ENCODE measurements at places on chromosomes 7 and 10. TPM values are rescaled to one million over a fixed set of nuclear protein-coding genes. Genes with fewer than 3 reads are reported as not detected.

- DNase-seq: no peak
Measured at GRCh38 chr10:12321641-12322040, 27.7 kb upstream of the CAMK1D start.

- no peak for DNase-seq
Measured at GRCh38 chr10:427761-428519, 261.5 kb downstream of the DIP2C start.

DNA sequence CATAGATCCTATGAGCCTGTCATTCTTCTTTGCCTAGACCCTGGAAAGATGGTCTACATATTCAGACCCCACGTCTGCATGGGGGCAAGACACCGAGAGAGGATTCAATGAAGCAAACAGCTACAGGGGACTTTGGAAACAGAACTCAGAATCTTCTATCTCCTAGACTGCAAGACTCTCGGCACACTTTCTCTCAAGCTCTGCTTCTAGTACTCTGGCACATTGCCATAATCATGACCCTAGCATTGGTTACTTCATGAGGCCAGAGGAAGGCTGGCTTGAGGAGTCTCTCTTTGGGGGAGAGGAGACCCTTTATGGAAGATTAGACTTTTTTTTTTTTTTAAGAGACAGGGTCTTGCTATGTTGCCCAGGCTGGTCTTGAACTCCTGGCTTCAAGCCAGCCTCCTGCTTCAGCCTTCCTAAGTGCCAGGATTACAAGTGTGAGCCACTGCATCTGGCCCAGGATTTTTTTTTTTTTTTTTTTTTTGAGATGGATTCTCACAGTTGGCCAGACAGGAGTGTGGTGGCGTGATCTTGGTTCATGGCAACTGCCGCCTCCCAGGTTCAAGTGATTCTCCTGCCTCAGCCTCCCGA is 20.7 kb downstream of the CCDC3 start:
- no peak for DNase-seq

DNA sequence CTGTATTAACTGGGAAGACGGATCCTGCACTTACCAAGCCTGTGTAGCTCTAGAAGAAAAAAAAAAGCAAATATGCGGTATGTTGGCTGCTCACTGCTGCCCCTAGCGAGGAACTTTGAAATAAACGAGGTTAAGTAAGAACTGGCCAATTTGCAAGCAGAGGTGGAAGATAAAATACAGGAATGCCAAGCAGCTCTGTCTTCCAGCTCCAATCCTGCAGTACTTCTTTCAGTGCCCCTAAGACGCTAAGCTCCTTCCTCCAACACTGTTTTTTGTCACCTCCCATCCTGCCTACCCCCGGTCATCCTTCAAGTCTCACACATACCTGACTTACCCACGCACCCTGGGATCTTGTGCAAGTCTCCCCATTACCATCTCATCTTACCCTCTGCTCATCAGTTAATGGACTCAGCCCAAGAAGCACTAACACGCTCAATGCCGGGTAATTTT is 809 bp downstream of the C10orf143 start:
- DNase-seq: peak; percentile 73

- no peak for DNase-seq
Measured at GRCh38 chr10:31421322-31421721, 102.3 kb downstream of the ZEB1 start.

DNA sequence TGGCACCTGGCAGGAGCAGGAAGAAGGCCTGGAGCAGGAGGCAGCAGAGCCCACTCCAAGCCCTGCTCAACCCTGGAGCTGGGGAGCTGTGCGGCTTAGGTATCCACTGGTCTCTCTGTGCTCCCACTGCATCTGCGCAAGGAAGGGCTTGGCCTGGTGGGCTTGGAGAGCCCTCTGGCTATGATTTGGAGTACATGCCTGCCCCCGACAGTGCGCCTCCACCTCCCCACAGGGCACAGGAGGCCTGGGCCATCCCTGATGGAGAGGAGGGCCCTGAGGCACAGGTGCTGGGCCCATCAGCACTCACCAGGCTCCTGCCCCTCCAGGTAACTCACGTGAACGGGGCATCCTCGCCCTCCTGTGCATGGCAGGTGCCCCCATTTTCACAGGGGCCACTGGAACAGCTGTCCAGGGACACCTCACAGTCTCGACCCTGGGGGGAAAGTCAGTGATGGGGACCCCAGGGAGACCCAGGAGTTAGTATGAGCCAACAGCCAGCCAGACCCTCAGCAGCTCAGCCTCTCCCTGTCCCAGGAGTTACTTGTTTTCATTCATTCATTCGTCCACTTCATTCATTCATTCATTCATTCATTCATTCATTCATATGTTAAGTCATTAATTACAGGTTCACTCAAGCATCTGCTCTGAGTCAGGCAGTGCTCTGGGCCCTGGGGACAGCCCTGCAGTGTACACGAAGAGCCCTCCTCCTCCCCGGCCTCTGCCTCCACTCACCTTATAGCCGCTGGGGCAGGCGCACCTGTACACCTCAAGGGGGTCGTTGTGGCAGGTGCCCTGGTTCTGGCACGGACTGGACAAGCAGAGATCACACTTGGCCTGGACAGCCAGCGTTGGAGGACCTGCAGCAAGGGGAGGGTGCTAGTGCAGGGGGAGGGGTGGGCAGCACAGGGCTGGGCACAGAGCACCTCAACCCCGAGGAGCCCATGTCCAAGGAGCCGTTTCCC is 167.2 kb downstream of the SLIT1 start:
- no peak for DNase-seq

GRCh38 chr10:60669501-60669900 is 108.8 kb upstream of the CDK1 start:
- DNase-seq: no peak

The HGF gene
- total RNA-seq: not detected

The ASB4 gene
- not detected for total RNA-seq

The ANKRD22 gene
- total RNA-seq: 0.24 TPM
